ENCODE measurements at places on chromosomes 16 and 17.

DNA sequence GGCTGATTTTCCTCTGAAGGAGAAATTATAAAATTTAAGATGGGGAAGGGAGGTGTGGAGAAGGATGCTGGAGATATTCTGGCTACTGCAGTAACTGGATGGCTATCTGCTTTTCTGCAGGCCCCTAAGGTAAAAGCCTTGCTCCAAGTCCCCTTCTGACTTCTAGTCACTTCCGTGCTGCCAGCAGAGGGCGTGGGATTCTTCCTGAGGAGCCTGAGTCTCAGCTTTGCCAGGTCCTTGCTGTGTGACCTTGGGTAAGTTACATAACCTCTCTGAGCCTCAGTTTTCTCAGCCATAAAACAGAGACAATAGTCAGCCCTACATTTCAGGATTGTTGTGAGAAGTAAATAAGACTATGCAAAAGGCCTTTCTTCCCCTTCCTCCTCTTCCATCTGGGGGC lies 24.3 kb upstream of the TMEM220 start:
- no peak for DNase-seq

- no peak for DNase-seq
Observed at GRCh38 chr17:75642784-75643642, 9.8 kb downstream of the SMIM5 start.

GRCh38 chr17:5019475-5019956 lies 15.7 kb downstream of the SLC52A1 start:
- no peak for DNase-seq

DNA sequence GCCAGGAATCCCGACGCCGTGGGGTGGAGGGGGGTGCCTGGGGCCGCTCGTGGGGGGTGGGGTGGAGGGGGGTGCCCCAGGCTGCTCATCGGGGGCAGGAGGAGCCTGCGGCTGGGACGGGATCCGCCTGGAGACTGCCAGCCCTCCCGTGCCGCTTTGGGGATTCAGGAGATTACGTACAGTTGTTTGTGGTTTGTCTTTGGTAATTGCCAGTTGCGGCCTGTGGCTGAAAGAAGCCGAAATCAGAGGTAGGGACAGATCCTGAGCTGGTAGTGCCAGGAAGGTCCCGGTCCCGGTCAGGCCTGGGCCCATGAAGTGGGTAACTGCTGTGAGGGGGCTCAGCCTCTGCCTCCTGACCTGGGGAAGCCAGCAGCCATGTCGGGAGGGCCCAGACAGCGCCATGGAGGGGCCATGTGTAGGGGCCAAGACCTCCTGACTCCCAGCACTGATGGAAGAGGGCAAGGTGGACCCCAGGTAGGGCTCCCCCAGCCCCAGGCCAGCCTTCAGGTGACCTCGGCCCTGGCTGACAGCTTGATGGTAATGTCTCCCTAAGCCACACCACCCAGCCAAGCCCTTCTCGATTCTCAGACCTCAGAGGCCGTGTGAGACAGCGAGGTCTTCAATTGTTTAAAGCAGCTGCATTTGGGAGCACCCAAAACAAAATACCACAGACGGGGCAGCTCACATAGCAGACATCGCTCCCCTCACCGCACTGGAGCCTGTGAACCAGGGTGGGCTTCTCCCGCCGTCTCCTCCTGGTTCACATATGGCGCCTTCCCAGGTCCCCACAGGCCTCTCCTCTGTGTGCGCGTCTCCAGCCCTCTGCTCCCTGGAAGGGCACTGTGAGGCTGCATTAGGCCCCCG lies 34.9 kb upstream of the SSTR5 start:
- DNase-seq = no peak

DNA sequence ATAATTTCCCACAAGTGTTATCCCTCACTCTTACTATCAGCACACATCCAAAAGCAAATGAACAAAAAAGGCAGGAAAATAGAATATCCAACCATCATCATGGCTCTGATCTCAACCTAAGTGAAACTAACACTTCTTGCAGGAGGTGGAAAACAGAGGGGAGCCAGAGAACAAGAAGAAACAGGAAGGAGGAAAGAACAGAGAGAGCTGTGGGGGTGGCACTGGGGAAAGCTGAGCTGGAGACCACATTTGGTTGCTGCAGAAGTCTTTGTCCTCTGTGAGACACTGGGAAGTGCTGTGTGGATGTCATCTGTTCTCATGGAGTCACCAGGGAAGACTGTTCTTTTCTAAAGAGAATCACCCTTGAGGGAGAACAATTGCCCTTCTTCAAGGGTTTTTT lies 34.7 kb downstream of the GRB7 start:
- DNase-seq = no peak

GRCh38 chr16:78985716-78986605 lies 614.6 kb downstream of the MAF start:
- no peak for DNase-seq

DNA sequence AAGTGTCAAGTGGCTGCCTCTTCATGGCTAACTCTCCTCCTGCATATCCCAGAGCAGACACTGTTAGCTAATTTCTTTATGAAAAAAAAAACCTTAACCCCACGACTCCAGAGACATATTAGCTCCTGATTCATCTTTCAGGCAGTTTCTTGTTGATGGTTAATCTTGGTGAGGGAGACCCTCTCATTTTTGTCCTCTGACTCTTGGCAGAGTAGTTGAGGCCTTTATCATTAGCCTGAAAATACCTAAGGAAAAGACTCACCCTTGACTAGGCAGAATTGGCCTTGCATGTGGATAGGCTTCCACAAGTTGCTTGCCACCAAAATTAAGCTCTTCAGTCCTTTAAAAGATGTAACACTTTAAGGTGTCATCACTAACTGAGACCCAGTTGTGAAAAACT lies 4.0 kb downstream of the CRYBA1 start:
- DNase-seq = no peak

DNA sequence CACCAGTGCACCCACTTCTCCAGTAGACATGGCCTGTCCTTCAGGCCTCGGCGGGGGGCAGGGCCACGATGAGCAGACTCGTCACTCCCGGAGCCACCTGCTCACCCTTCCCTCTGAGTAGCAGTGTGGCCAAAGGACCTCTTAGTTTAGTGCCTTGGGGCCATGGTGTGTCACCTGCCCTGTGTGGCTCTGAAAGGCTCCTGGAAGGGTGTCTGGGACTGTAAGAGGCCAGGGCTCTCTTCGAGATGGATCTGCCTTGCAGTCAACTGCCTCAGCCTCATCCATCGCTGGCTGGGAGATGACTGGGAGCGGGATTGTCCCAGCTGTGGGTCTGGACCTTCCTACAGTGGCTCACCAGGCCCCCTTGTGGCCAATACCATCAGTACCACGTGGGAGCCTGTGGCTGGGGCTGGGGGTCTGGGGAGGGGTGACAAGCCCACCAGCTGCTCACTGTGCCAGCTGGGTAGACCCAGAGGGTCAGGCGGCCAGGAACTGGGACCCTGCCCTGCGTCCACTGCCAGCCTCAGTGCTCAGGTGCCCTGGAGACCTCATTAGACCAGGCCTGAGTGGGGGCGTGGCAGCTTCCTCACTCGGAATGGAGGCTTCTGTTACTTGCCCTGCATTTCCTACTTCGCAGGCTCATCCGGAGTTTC lies 133.4 kb downstream of the OR1D5 start:
- no peak for DNase-seq

GRCh38 chr16:8763899-8764298 lies 33.5 kb downstream of the TMEM186 start:
- DNase-seq = no peak

- DNase-seq = no peak
Observed at GRCh38 chr16:30535106-30535776, 583 bp upstream of the ZNF747 start.

DNA sequence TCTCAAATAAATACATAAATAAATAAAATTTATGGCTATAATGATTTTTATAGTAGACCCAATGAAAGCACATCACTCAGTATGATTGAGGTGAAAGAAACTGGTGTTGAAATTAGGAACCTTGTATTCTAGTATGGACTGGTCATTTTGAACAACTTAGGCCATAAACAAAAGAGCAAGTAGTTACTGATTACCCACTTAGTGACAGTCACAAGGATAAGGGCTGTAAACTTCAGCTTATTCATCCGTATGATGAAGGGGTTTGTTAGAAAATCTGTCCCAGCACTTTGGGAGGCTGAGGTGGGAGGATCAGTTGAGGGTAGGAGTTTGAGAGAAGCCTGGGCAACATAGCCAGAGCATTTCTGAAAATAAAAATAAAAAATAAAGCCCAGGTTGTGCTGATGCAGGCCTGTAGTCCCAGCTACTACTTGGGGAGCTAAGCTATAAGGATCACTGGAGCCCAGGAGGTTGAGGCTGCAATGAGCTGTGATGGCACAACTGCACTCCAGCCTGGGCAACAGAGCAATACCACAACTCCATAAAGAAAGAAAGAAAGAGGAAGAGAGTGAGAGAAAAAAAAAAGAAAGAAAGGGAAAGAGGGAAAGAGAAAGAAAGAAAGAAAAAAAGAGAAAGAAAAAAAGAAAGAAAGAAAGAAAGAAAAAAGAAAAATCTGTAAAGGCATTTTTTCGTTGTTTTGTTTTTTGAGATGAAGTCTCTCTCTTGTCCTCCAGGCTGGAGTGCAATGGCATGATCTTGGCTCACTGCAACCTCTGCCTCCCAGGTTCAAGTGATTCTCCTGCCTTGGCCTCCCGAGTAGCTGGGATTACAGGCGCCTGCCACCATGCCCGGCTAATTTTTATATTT lies 4.2 kb upstream of the SPAG9 start:
- no peak for DNase-seq

DNA sequence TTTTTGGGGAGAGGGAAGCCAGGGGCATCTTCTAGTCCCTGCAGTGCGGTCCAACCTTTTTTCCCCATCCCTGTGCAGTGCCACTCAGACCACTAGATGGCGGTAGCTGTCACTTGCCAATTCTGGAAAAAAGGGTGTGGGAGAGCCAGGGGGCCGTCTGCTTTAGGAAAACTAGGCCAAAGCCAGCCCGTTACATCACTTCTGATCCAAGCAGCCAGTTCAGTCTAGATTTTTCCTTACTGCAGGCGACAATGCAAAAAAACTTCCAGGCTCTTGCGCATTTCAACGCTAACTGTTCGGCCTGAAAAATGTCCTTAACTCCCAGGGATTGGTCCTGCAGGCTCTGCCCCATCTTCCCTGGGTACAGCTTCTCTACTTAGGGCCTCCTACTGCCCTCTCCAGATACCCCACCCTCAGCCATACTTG lies 69.2 kb upstream of the CES5A start:
- DNase-seq = peak; percentile 52

DNA sequence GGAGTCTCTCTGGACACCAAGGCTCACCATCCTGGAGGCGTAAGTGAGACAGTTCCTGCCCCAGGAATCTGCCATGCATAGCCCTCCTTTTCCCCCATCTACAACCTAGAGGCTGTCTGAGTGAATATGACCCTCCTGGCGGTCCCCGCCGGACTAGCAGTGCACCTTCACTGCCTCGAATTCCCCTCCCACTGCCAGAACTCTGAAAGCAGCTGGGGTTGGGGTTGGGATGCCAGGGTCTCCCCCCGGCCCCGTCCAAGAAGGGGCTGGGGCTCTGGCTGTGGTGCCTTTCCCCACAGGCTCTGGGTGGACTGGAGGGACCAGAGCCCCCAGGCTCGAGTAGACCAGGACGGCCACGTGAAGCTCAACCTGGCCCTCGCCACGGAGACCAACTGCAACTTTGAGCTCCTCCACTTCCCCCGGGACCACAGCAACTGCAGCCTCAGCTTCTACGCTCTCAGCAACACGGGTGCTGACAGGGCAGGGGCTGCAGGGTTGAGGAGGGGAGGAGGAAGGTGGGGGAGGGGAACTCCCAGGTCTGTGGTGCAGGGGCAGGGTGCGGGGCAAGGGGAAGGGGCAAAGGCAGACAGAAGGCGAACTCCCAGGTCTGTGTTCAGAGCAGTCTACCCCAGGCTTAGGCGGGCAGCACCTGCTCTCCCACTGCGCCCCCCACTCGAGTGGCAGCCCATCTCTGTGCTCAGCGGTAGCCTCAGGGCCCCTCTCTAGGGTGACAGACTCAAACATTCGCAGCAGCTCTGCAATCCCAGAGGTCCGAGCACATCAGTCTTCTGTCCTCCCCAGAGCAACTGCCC lies 1.2 kb downstream of the ZACN start:
- DNase-seq = no peak

- no peak for DNase-seq
Observed at GRCh38 chr17:48484850-48485249, 46.0 kb downstream of the HOXB1 start.

DNA sequence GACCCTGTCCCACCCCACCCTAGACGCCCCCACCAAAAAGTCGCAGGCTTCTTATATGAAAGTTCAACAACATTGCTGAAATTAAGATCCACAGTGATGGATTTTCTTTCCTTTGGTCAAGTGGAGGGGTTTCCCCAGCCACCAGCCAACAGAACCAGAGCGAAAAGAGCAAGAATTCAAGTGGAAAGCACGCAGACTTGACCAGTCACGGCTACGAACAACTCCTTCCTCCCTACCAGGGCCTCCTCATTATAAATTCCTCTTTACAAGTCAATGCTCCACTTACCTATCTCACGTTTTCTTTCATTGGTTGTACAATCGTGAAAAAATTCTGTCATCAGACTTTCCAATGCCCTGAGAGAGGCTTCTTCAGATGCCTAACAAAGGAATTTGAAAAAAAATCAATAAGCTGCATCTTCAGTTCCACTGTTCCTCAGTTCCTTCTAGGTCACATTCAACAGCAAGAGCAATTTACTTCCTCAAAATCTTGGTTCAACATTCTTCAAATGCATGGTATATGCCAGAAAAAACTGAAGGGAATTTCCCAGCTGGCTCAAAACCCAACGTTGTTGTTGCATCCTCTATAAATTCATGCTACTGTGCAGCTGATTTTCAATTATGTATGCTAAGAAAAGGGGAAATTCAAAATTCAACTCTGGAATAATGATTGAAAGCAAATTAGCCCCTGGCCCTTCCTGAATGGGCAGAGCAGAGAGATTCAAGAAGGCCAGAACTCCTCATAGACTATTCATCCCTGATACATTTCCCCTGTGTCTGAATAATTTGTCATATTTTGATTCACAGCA lies 30.9 kb downstream of the XPO6 start:
- no peak for DNase-seq
